WTC11 (cell line): ENCODE measurements at places on chromosomes 1 and 21.

DNA sequence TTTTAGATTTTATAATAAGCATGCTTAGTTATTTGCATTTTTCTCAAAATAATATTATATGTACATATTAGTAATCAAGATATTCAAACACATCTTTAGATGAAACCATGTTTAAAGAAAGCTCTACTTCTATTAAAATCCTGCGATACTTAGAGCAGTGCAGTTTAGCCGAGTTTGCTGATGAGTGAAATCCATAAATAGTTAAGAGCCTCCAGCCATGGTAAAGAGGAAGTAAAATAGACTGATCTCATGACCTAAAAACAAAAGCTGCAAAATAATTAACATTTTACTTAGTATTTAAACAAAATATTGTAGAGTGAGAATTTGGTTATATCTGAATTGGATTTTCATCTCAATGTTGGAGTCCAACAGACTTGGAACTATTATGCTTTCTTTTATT lies 147.4 kb upstream of the NRIP1 start:
- DNase-seq = no peak

GRCh38 chr1:164983023-164983650 lies 373.4 kb downstream of the LMX1A start:
- DNase-seq = peak; percentile 16

DNA sequence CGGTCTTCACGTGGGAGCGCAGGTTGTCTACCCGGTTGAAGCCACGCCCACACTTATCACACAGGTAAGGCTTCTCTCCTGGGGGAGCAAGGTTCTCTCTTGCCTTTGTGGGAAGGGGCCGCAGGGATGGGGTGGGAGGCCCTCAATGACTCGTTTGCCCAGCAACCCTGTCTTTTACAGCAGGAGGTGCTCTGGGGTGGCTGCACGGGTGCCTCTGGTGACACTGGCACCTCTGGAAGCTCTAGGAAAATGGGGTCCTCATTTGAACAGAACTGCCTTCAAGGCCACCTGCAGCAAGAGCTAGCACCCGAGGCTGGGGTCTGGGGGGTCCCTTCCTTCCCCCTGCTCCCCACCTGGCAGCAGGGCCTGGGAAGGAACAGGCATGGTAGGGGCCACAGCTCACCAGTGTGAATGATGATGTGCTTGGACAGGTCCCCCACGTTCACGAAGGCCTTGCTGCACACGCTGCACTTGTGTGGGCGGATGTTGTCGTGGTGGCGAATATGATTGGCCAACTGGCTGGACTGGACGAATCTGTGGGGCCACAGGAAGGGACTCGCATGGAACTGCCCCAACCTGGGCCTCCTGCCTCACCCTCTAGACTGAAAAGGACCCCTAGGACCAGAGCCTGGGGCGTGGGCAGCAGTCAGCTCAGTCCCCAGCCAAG lies 33.1 kb downstream of the ZBTB17 start:
- no peak for DNase-seq

DNA sequence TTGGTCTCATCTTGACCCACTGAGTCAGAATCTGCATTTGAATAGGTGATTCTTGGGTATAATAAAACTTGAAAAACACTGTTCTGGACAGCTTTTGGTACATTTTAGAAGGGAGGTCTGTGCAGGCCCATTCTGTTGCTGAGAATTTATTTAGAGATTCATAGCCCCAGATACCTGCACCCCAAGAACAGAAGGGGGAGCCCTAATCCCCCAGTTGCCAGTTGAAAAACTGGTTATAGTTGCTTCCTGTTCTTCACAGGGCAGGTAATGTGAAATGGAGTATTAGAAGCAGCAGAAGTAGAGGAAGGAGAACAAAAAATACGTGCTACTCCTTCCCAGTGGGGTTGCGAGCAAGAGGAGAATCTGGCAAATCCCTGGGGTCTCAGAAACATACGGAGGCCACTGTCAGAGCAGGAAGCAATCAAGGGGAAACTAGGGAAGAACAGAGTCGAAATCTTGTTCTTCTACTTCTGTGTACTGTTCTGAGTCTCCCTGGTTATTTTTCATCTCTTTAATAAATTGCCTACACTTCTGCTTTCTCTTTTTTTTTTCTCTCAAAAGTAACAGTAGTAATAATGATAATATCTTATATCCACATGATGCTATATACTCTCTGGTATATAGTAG lies 4.6 kb upstream of the CLCA2 start:
- peak; percentile 40 for DNase-seq

GRCh38 chr21:44927259-44927586 lies 6.5 kb upstream of the ITGB2 start:
- DNase-seq = no peak

GRCh38 chr1:68198752-68199151 lies 33.6 kb downstream of the WLS start:
- DNase-seq = no peak
